ENCODE measurements at places on chromosomes 12 and 14.

- DNase-seq: no peak
Measured at GRCh38 chr14:75495882-75496281, 26.4 kb upstream of the BATF start.

GRCh38 chr12:82756303-82756702 lies 69.6 kb downstream of the TMTC2 start:
- DNase-seq: no peak

DNA sequence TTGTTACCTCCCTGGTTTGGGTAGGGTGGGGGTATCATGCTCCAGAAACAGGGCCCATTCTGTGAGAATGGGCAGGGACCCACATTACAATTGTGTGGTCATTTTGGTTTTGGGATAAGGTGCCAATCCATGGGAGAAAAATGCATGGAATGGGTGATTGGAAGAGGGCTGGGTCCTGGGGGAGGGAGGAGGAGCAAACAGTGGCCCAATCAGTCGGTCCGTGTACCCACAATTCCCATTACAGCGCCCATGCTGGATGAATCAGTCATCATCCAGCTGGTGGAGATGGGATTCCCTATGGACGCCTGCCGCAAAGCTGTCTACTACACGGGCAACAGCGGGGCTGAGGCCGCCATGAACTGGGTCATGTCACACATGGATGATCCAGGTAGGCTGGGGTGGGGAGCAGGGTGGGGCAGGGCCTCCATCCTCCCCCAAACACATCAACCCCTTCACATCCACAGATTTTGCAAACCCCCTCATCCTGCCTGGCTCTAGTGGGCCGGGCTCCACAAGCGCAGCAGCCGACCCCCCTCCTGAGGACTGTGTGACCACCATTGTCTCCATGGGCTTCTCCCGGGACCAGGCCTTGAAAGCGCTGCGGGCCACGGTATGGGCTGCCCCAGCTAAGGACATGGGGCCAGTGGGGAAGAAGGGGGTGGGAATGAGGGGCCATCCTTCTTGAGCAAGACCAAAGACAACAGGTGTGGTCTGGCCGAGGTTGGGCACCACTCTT lies 3.6 kb upstream of the TPI1 start:
- peak; percentile 7 for DNase-seq

DNA sequence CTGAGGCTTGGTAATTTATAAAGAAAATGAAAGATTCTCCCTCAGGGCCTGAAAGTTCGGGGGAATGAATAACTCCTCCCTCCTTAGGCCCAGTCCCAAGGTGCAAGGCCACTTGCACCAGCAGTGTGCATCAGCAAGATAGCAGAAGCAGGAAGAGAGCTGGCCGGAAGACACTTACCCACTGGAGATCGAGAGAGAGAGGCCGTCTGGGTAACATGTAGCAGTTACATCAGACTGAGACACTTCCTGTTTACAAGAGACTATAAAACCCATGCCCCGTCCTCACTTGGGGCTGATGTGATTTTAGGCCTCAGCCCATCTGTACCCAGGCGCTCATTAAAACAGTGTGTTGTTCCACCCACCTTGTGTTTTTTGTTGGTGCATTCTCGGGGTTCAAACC lies 85.2 kb downstream of the TMTC3 start:
- DNase-seq: no peak

Measured in CD8-positive, alpha-beta T cell (primary cell).